ENCODE measurements at places on chromosomes 1 and 21. TPM values are rescaled to one million over a fixed set of nuclear protein-coding genes. Genes with fewer than 3 reads are reported as not detected.

Gene FYB2
- total RNA-seq: not detected

Gene GPR137B
- 11.3 TPM for total RNA-seq

Gene LCE4A
- total RNA-seq: not detected

Gene TMEM51
- total RNA-seq: 0.30 TPM

Gene KRTAP21-2
- total RNA-seq: not detected

Gene KLHDC9
- total RNA-seq: 1.6 TPM

Gene AUNIP
- 0.27 TPM for total RNA-seq

Gene IVNS1ABP
- 87.0 TPM for total RNA-seq

Gene ARF1
- total RNA-seq: 195 TPM

Gene LPAR3
- total RNA-seq: 0.36 TPM

Gene ITPKB
- total RNA-seq: 99.9 TPM

Gene OR2AK2
- 0.39 TPM for total RNA-seq

Gene RPF1
- total RNA-seq: 38.8 TPM

Gene CHD5
- 0.20 TPM for total RNA-seq

Gene AMY2A
- total RNA-seq: not detected

Gene GSTM5
- not detected for total RNA-seq

Gene ZMYM4
- 45.2 TPM for total RNA-seq

Gene SIKE1
- 44.8 TPM for total RNA-seq

Gene ITLN2
- not detected for total RNA-seq

Gene CA6
- total RNA-seq: not detected

Gene SYCP1
- total RNA-seq: not detected

Gene CFH
- total RNA-seq: not detected

Gene HLX
- total RNA-seq: 7.7 TPM

Gene CFHR2
- total RNA-seq: not detected

Gene HES2
- not detected for total RNA-seq

Gene OR2T29
- 1.9 TPM for total RNA-seq

Data from B cell (primary cell).